ENCODE measurements at places on chromosomes 3 and 15.

DNA sequence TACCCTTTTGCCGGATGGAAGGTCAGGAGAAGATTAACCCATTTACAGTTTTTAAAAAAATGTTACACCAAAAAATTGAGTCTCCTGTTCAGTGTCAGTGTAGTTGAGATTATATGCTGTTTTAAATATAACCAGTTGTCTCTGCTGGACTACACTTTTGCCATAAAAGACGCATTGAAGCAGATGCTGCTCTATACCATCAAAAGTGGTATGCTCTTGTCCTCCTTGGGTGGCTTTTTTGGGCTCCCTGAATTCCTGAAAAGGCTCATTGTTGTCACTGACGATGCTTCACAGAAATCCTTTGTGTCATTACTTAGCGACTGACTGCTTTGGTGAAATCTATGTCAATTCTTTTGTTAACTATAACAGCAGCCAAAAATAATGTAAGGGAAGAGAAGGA, 133.9 kb upstream of the SKOR1 start:
- DNase-seq = no peak

DNA sequence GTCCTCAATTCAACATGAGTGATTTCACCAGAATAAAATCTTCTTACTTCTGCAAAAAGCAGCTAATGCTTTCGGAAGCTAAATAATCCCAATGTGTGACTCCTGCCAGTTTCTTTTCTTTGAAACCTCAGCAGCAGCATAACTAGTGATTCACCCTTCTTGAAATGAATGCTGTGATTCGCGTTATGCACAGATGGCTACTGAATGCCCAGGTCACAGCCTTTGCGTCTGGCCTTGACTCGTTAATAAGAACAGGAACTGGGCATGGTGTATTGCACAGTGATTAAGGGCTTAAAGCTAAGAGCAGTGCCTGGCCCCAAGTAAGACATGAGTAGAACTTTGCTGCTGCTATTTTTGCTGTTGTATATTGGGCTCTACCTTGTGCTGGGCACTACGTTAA, 19.0 kb downstream of the CGNL1 start:
- no peak for DNase-seq

- no peak for DNase-seq
These were observed 116.7 kb downstream of the NR1I2 start for GRCh38 chr3:119898478-119899191.

DNA sequence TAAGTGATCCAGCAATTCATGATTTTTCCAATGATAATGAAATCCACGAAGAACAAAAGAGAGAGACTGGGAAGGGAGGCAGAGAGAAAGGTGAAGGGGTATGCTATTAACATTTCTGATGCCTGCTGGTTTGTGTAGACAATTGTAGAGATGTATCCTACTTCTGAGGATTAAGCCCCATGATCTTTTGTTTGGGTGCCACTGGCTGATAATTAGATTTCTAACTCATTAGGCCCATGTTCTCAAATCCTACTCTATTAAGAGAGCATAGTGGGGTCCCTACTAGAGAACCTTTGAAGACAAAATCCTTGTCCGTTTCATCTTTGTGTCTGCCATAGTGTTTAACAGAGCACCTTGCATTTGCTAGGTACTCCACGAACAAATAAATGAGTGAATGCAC, 2.7 kb upstream of the GNB4 start:
- DNase-seq = no peak

- DNase-seq = no peak
These were observed 42.0 kb upstream of the KCNH8 start for GRCh38 chr3:19106307-19106706.

Measured in stimulated activated CD8-positive, alpha-beta memory T cell treated with anti-CD3 and anti-CD28 coated beads, Interleukin-2, amount 100 ng/mL, for 1 hour (primary cell).